ENCODE measurements at places on chromosomes 13 and 19.
A peak's percentile ranks its signal among the peaks of the same experiment; 100 is the strongest.

DNA sequence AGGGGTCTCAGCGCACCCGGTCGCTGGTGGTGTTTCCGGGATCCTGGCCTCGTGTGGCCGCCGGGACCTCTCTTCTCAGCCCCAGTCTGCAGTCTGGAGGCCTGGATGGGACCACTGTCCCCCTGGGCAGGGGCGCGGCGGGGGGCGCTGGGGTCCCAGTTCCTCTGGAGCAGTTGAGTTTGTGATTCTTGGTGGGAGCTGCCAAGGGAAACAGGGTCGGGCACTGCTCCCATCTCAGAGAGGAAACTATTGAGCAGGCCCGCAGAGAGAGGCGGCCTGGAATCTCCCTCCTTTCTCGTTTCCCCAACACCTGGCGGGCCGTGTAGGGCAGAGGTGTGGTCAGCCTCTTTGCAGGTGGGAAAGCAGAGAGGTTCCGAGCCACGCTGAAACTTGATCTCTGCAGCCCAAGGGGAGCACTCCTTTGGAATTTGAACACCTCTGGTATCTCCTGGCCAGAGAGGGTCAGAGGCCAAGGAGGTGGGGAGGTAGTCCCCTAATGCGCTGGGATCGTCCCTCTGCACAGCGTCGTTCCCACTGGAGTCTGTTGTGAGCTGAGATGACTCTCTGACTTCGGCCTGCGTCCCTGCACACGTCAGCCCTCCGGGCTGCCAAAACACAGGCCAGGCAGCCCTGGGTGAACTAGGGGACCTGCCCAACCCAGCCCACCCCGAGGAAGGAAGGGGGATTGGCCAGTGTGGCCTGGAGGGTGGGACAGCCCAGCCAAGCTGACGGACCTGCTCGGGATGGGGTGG, 741 bp downstream of the PLEKHF1 start:
- DNase-seq, result peak; percentile 32

DNA sequence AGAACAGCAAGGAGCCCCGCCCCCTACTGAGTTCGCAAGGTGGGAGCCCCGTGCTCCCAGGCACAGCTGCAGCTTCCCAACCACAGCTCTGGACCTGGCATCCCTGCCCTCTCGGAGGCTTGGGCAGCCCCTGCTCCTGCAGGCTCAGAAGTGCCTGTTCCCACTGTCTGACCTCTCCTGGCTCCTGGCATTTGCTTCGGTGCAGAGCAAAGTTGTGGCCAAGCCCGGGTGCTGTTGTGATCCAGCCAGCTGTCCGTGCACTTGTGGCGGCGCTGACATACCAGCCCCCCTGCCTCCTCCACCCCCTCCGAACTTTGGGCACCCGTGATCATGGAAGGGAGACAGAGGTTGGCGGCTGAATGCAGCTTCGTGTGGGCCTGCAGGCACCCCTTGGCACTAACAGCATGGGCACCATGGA, 1386.8 kb downstream of the PCDH9 start:
- no peak for DNase-seq

DNA sequence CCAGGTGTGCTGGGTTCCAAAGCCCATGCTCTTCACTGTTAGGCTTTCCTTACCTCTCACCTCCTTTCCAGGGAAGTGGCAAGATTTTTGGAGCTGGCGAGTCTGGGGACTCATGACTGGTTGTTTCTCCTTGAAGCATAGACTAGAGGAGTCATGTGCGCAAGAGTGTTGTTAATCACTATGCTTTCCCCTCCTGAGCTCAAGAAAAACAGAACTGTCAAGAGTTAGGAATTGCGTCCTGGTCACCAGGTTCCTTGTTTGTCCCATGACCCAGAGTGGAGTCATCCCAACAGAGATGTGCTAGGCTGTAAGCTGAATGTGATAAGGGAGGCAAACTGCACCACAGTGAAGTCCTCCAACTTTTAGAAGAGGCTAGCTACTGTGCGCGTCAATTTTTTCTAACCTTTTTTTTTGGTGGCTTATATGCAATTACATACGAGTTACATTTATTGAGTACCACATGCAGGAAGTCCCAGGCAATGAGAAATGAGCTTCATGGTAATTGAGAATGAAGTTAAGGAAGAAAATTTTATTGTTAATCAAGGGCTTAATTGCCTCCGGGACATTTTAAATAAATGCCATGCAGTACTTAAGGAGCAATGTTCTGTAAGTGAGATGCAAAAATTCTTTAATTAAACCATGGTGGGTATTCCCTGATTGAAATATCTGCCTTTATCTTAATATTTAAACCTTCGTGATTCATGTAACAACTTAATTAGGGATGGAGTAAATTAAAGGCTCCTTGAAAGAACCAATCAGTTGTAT, 233.9 kb downstream of the ZIC5 start:
- DNase-seq, result no peak

DNA sequence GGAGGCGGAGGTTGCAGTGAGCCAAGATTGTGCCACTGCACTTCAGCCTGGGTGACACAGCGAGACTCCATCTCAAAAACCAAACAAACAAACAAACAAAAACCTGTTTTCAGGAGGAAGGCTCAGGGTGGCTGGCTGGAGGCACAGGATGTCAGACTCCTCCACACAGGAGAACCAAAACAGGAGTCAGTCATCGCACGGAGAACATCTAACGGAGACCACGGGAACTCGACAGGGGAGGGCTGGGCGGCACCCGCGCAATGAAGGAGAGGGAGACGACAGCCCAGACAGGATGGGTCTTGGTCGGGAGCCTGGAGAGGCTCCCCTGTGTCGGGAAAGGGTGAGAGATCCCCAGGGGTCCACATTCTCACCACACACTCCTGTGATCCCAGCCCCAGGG, 20.8 kb upstream of the SLC7A9 start:
- DNase-seq, result no peak

- no peak for DNase-seq
Observed at GRCh38 chr13:52043675-52044074, 19.2 kb downstream of the UTP14C start.

DNA sequence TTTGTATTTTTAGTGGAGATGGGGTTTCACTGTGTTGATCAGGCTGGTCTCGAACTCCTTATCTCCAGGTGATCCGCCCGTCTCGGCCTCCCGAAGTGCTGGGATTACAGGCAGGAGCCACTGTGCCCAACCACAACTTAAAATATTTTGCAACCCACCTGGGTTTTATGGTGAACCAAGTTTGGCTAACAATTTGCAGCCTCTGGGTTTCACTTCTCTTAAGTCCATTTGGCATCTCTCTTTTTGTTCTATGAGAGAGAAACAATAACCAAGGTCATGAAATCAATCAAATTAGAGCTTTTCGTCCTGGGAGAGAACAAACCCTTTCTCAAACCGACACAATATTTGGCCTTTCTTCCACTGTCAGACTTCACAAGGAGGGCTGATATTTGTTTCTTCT, 5.6 kb upstream of the SMAD9 start:
- DNase-seq, result no peak

GRCh38 chr13:72686766-72687165, 40.7 kb downstream of the MZT1 start:
- DNase-seq, result no peak

DNA sequence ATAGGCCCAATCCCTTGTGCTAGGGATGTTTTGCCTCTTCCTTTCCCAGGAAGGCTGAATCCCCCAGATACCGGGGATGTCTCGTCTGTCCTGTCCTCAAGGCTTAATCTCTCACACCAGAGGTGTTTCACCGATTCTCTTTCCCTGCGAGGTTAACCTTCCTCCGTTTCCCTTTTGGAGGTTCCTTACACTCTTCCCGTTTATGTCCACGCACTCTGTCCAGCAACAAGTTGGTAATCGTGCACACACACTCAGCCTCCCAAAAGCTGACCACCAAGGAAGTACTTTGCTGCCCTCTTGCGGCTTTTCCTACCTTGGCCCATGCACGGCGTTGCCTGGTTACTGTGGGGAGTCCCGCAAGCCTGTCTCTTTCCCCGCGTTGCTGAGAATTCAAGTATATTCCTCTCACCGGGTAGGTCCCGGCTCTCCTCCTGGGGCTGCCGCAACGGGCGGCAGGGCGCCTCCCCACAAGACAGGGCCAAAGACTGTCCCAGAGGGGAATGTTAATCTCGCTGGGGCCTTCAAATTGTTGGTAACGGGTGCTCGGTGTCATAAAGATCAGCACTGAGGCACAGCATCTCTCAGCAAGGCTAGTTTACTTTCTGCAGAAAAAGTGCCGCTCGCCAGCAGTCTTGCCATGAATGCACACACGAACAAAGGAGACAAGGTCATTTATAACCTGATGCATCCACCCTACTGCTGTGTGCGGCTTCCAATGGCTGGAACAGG, 36.7 kb upstream of the CD177 start:
- DNase-seq, result peak; percentile 4

DNA sequence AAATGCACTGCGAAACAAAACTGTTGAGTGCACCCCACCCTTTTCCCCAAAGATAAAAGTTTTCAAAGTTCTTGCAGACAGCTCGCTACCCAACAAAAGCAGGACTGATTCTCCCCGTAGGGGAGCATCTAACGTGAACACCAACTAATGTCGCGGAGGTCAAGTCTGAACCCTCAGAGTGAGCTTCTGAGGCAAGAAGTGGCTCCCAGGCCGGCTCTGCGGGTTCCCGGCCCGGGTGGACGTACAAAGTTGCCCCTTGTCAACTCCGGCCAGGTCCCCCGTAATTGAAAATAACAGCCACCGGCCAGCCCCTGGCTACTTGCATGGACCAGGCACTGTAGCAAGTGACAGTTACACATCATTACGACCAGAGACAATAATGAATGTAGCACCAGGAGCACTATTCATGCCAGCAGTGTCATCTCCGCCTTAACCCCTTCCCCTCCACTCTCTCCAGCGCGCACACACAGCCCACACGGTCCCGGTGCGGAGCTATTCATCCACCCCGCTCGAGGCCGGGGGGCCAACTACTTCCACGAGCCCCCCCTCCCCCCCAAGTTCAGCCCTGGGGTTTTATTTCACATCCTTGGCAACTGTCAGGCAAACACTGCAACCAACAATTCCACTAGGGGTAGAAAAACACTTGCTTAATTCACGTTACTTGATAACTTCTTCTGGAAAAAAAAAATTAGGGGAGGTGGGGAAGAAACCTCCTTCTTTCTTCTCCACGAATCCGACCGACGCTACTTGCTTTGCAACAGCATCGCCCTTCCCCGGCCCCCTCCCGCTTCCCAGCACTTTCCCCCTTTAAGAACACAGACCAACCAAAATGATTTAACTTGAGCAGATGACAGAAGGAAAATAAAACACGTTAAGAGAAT, 1.2 kb downstream of the KLF12 start:
- peak; percentile 15 for DNase-seq

DNA sequence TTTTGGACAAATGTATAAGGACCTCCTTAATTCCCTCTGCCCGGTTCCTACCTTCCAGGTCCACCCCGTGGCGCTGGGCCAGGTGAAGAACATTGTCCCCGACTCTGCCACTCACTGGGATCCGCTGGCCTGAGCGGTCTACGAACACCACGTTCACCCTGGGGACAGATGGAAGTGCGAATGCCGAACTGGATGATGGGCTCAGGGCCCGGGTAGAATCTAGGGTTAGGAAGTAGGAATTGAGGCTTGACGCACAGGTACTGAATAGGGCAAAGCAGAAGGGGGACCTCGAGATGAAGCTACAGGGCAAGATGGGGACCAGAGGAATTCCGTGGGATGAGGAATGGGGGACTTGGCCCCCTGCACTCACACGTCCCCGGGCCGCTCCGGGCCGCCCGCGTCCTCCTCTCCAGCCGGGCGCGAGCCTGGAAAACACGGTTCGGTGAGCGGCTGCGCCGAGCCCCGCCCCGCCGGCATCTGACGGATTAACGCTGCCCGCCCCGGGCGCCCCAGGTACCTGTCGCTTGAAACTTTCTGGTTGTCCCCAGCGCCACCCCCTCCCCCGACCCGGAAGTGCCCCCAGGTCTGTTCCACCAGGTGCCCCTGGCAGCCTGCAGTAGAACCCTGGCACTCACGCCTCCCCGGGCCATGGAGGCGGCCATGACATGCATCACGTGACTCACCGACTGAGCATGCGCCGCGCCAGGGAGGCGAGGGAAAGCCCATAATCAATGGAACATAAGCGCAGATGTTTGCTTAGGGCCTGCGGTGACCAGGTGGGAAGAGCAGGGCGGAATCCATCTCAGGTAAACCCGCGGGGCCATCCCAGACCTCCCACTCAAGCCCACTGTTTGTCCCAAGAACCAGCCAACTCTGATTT, at the start of gene FDX2:
FDX2 (minus strand) TSS at position 681 of the 880 bp plus-strand sequence; CDS start at position 662, 19 bp downstream.
- DNase-seq, result peak; percentile 80

DNA sequence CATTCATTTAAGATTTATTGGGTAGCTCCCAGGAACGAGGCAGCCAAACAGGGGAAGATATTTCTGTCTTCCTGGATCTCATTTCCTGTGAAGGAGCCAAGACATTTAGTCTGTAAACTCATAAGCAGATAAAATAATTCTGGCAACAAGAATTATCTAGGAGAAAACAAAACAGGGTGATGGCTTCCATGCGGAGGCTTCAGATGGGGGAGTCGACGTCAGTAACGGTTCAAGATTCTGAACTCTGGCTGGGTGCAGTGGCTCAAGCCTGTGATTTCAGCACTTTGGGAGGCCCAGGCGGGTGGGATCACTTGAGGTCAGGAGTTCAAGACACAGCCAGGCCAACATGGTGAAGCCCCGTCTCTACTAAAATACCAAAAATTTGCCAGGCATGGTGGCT, 1.3 kb downstream of the GNA15 start:
- DNase-seq, result no peak

DNA sequence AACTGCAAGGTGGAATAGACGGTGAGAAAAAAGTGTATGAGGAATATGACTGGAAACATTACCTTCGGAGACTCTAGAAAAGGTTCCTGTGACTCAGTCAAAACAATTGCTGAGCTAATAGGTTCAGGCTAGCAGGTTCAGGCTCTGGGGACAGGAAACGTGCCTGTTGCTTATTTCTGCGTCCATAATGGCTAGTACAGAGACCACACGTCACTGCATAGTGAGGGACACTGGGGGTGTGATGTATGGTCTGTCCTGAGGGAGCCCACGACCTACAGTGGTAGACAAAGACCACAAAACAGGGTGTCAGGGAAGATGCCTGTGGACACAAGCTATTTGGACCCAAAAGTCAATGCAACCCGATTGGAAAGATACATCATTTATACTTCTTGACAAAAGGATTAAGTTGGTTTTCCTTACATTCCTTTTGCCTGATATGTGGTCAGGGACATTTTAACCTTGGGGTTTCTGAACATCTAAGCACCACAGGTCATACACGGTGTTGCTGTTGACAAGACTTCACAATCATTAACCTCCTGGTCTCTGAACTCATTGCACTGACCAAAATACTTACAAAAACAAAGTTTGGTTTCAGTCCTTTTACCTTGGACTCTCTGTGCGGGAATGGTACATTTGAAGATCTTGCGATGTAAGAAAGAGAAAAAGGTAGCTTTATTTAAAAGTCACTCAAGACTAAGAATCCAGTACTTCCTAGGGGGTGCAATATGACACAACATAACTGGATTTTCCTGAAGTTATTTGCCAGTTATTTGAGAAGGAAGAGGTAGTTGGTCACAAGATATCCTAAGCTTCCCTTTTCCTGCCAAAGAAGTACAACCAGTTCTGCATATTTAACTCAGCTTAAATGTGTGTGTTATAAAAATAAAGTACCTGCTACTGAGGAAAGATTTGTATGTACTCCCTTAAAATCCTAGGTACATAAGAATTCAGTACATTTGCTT, 20.0 kb downstream of the CRYL1 start:
- DNase-seq, result no peak

- DNase-seq, result peak; percentile 39
Observed at GRCh38 chr13:75931116-75931515, 295.0 kb downstream of the LMO7 start.

- peak; percentile 53 for DNase-seq
Observed at GRCh38 chr19:14383661-14384555, 2.7 kb downstream of the ADGRE5 start.
